ENCODE measurements at places on chromosomes 1 and 21.

- DNase-seq, result no peak
Measured at GRCh38 chr1:209326831-209327230, 256.7 kb upstream of the CAMK1G start.

DNA sequence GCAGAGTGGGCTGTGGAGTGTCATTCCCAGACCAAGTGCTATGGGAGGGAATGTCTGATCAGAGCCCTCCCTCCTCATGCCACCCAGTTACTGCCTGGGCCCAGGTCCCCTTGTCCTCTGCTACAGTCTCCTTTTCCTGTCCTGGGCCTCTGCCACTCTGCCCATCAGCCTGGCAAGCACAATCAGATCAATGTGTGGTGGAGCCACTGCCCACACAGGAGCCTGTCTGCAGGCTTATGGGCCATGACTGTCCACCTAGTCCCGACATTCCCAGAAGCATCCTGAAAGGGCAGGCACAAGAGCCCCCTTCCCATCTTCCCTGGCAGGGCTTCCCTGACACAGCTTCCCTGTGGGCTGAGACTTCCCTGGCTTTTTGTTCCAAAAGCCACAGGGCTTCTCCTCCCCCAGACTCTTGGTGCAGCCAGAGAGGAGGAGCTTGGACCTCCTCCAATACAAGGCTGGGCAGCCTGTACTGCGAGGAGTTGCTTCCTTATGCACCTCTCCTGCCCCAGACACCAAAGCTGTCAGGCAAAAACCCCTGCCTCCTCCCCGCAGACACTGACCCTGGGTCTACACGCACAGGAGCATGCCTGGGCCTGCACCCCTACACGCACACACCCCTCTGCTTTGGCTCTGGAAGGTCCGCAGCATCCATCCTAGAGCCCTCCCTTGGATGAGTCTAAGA is 29.2 kb upstream of the CNTN2 start:
- no peak for DNase-seq

- no peak for DNase-seq
Measured at GRCh38 chr1:185010361-185010760, 35.0 kb upstream of the RNF2 start.

- DNase-seq, result peak; percentile 87
Measured at GRCh38 chr21:41167348-41168342, at the start of gene BACE2. TSS of gene BACE2 (plus strand) at chr21:41168160. CDS start at chr21:41168264, 104 bp downstream.

DNA sequence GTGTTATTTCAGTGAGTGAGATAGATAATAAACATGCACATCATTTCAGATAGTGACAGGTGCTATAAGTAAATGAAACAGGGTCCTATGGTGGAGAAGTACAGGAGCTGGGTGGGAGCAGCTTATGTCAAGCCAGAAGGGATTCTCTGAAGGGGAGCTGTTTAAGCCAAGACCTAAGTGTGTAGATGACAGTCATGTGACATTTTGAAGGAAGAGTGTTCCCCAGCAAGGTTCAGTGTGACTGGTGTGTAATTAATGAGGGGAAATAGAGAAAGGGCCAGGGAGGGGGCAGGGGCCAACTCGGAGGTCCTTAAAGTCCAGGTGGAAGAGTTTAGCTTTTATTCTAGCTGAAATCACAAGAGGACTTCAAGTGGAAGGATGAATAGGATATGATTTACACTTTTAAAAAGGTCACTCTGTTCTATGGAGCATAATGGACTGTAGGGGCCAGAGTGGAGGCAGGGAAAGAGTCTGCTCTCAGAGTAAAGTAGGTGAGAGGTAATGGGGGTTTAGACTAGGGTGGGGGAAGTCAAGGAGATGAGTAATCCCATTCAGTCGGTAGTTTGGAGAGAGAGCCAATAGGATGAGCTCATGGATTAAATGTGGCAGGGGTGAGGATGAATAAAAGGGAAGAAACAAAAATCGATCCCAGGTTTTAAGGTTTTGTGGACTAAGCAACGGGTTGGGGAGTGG is 243.1 kb downstream of the CACNA1E start:
- DNase-seq, result no peak

DNA sequence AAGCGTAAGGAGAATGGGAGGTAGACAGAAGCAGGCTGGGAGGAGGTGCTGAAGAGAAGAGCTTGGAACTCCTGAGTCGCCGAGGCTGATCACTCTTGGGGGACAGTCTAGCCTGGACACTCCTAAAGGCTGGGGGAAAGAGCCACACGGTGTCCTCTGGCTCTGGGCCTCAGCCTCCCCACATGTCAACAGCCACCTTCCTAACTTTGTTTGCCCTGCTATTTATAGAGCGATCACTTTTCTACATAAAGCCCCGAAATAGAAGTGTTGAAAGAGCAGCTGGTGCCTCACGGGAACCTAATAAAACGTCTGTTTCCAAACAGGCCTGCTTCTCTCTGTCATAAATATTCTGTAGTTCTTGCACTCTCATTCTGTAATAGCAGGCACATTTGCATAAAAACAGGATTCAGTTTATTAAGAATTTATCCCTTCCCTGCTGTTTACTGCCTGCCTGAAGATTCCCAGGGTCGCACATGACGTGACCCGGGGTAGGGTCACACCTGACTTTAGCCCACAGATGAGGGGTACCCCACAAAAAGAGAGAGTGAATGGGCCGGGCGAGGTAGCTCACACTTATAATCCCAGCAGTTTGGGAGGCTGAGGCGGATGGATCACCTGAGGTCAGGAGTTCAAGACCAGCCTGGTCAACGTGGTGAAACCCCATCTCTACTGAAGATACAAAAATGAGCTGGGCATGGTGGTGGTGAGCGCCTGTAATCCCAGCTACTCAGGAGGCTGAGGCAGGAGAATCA is 212.5 kb downstream of the TOMM20 start:
- no peak for DNase-seq

DNA sequence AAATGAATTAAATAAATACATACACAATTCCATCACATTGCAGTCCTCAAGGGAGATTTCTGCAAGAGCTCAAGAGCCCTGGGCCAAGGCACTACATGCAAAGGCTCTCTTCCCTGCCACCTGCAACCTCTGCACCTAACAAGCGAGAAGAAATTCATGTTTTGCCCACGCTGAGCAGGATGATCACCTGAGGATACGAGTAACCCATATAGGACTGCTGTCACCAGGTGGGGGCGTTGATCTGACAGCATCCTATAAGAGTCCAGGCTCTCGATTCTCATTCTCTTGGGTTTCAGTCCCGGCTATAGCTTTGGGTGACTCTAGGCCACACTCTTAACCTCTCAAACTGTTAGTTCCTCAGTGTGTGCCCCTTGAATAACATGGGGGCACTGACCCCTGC is 18.7 kb upstream of the SPOCD1 start:
- no peak for DNase-seq

DNA sequence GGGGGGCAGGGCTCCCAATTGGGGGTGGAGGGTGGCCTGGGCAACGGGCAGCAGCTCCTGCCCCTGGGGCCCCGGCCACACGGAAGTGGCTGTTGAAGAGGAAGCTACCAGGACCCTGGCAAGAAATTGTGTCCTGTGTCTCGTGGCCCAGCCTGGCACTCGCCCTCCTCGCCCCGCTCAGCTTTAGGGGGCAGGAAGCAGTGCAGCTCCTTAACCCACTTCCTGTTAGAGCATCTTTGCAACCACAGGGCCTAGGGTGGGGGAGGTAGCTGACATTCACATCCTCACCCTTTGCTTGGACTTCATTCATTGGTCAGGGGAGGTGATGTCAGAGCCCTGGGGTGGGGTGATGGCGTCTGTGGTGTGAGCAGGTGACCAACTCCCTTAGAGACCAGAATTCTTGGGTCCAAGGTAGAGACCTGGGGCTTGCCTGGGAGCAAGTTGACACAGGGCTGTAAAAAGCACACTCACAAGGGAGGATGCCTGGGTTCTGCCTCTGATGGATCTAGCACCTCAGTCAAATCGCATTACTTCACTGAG is at the start of gene ARHGAP30:
Gene ARHGAP30, minus strand, starts transcription at position 161 of the 540 bp plus-strand sequence. CDS start 267 bp downstream, outside the sequence.
- DNase-seq, result peak; percentile 96

DNA sequence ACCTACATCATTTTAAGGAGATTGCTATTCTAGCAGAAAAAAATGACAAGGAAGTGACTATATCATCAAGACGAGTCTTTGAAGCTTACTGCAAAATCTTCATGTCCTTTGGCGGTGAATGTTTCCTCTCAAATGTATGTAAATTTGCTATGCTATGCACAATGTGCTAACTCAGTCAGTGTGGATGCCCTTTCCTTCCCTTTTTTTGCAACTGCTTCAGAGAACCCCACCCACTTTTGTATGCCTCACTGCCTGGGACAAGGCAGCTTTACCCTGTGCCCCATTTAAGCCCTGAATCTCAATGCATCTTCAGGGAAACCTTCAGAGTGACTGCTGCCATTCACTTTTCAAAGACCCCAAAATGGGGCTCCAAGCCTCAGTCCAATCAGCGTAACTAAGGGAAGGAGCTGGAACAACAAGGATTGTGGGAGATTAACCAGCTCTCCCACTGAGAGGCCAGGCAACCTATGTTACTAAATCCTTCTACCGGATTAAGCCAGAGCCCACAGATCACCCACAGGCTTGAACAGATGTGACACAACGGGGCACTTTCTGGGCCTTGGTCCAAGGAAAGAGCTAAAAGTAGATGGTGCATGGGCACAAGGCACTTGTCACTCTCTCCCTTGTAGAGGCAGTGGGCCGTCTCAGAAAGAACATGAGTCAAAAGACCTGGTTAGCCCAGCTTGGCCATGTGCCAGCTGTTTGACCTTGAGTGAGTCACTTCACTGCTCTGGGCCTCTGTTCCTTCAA is 154.4 kb downstream of the PLPP3 start:
- DNase-seq, result no peak

DNA sequence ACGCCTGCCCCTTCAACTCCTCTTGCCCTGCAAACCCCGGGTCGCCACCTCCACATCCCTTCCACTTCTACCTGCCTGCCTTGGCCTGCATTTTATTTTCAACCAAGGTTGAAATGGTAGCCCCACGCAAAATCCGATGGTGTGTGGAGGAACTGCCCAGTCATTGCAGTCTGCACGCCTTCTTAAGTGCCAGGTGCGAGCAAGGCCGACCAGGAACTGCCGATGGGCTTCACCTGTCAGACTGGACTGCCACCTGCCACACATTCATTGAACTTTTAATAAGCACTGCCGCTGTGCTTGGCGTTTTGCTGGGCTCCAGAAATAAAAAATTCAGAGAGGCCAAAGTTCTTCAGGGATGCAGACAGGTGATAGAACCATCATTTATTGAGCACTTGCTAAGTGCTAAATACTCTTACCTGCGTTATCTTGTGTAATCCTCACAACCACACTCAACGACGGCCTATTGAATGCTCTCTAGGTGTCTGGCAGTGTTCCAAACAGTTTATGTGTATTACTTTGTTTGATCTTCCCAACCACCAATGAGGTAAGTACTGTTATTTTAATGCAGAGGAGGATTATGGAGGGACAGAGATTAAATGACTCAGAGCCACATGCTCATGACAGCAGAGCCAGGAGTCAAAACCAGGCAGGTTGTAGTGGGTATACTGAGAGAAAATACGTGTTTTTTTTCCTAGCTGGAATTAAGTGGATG is 36.2 kb downstream of the CACHD1 start:
- peak; percentile 68 for DNase-seq

GRCh38 chr1:78892260-78892840 is 114.2 kb downstream of the ADGRL4 start:
- no peak for DNase-seq

GRCh38 chr1:39141925-39142324 is 62.6 kb upstream of the MACF1 start:
- DNase-seq, result no peak

GRCh38 chr1:93804412-93804811 is 74.6 kb downstream of the DNTTIP2 start:
- no peak for DNase-seq

- DNase-seq, result no peak
Measured at GRCh38 chr1:77031106-77031662, 163.9 kb downstream of the ST6GALNAC5 start.

DNA sequence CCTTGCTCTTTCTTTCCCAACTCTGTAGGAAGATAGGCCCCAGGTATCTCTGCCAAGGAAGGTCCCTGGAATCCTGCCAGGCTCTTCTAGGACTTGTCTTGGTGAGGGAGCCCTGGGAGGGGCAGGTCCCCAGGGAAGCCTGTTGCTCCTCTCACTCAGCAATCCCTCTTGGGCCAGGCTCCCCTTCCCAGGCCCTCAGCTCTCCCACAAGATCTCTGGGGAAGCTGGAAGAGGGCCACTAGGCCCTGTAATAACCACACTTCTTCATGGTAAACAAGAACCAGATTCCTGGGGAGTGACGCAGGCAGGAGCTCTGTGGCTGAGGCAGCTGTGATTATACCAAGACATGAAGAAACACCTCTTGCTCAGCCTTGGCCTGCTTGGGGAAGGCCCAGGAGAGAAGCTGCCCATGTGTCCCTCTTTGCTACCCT is 9.9 kb upstream of the MAPKAPK2 start:
- DNase-seq, result no peak

GRCh38 chr1:53165408-53165961 is 23.0 kb upstream of the SLC1A7 start:
- no peak for DNase-seq

DNA sequence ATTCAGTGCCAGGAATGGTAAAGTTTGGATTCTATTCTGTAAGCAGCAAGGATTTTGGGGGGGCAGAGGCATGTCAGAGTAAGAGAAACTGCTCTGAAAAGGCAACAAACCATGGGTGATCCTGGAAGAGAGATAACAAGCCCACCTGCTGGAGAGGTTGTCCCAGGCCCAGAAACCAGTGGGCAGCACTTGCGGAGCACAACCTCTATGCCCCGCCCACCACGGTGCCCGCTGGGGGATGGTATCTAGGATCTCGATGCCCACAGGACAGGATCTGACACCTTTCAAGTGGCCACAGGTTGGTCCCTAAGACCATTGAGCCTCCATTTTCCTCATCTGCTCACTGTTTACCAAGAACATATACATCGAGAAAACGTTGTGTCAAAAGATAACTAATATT is 20.3 kb upstream of the MUL1 start:
- no peak for DNase-seq

DNA sequence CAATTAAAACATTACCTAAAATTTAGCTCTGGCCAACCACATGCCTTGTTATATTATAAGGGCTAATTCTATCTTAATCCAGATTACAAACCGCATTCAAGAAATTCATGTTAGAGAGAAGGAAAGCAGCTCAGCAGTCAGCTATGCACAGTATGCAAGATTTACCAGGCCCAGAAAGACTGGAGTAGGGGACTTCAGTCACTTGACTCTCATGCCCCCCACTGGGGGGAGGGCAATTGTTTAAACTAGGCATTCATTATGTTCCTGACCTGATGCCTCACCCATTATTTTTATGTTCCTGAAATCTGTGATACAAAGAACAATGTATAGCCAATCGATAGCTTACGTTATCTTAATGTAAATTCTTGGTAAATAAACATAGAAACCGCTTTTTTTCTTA is 96.9 kb downstream of the ZNF644 start:
- DNase-seq, result no peak

GRCh38 chr1:179800481-179800880 is 57.4 kb downstream of the FAM163A start:
- no peak for DNase-seq

GRCh38 chr1:110207831-110208230 is 2.3 kb upstream of the KCNC4 start:
- peak; percentile 93 for DNase-seq

GRCh38 chr1:76074321-76075187 is at the start of gene ST6GALNAC3:
TSS of gene ST6GALNAC3 (plus strand) at chr1:76074746.
- DNase-seq, result peak; percentile 93
